ENCODE measurements at places on chromosomes 7 and 10.

GRCh38 chr10:122259075-122259466 is 12.0 kb upstream of the BTBD16 start:
- DNase-seq: no peak

DNA sequence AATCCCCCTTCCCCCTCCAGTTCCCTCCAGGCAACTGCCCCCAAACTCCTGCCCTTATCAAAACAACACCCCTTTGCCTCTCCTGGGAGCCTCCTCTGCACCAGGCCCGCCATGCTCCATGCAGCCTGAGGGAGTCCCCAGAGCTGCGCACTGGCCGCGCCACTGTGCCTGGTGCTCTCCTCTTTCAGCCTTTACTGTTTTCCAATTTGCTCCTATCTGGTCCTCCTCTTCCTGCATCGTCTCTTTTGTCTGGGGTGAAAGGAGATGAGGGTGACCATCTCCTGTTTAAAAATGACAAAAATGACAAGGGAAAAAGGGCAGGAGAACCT is 165.8 kb upstream of the ADCY1 start:
- DNase-seq: no peak

DNA sequence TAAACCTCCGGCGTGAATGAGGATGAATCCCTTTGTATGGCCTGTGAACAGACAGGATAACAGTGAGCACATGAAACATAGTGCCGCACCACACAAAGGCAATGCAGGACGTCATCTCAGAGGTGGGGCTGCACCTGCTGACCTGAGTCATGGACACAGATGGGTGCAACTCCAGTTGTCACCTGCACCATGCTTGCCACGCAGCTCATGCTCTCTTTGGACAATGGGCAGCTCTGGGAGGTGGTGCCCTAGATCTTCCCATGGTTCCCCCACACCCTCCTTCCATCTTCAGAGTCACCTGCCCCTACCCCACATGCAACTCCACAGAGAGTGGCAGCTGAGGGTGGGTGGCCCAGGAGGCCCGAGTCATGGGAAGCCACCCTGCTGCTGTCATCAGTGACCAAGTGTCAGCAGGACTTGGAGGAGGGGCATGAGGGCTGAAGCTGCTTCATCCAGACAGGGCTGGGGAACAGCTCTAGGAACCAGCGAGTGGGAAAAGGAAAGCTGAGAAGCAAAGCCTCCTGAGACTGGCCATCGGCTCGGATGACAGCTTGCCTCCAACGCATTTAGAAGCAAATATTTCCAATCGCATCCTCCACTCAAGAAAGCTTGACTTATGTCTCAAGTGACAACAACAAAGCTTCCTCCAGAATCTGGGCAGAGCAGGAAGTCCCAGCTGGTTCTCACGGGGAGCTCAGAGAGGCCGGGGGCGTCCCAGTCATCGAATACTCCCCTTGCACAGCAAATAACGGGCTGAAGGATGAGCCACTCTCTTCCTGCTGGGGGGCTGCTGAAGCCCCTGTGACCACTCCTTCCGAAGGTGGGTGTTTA is 27.1 kb downstream of the VIPR2 start:
- no peak for DNase-seq

- no peak for DNase-seq
Observed at GRCh38 chr10:84525120-84525806, 196.9 kb downstream of the CCSER2 start.

DNA sequence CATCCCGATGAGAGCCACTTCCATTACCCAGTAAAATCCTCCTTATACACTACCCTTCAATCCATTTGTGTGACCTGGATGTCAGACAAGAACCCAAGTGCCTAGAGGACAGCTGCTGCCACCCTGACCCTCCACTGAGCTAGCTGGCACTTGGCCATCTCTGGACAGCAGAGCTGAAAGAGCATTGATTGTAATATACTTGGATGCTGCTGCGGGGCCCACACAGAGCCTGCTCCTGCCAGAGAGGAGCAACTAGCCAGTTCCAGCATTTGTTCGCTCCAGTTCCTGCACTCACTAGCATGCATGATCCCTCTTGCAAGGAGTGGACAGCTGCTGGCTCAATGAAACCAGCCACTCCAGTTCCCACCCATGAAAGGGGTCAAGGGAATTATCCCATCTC is 8.4 kb upstream of the TMEM254 start:
- DNase-seq: no peak

DNA sequence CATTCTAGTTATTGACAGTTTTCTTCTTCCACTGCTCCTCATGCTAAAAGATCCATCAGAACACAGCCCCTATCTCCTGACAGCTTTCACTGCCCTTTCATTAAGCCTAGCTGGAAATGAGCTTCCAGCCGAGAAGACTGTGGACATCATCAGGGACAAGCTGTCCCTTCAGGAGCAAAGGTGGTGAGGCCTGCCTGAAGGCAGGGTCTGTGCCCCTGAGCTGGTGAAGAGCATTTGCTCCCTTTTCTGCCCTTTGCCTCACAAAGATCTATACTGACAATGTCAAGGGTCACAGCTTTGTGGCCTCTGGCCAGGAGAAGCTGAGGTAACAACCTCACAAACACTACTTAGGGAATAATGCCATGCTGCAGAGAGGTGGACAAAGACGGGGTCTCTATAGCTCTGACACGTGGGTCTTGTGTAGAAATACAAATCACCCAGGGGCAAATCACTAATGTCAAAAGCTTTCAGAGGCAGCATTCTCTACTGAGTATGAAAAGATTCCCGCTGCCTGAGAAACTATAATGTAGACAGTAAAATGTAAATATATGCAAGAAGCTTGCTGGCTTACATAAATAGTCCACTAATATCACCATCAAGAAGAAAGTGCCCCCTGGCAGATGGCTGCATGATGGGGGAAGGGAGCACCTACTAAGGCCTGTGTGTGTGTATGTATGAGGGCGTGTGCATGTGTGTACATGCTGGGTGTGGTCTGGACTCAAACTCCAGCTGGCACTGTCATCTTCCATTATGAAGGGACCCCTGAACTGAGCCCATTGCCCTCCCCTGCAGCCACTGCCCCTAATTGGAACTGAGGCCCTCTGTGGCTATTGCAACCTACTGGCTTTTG is 55.8 kb downstream of the HBP1 start:
- no peak for DNase-seq

DNA sequence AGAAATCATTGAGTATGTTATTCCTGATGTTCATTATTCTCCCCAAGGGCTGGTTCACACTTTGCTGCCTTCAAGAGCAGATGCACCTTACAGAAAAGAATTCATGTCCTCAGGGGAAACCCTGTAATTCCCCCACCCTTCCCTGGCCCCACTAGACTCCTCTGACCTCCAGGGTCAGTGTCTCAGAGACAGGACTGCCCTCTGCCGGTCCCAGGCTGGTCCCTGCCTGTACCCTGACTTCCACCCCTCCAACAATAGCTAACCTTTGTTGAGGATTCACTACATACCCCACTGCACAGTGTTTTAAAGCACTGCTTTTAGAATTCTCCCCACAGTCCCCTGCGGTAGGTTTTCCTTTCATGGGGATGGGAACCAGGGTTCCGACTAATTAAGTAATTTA is 4.4 kb upstream of the SEPHS1 start:
- DNase-seq: no peak

DNA sequence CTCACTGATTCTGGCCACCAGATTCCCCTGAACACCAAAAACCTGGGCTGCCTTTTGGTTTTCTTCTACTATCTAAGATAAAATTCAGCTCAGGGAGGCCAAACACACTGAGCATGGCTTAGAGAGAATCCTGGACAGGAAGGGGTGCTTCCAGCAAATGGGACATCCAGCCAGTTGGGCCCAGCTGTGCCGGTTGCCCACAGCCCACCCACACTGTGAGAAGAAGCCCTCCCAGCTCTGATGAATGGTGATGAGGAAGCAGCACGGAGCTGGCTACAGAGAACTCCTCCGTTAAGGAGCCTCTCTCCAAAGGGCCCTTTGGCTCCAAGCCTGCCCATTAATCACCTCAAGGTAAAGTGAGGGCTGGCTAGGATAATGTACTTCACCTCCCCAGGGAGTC is 15.9 kb downstream of the LRRC18 start:
- DNase-seq: no peak

- DNase-seq: no peak
Observed at GRCh38 chr7:70557338-70557737, 574.6 kb upstream of the GALNT17 start.

GRCh38 chr10:10598297-10598696 is 419.4 kb upstream of the CELF2 start:
- DNase-seq: no peak

GRCh38 chr10:115417585-115418265 is 324.6 kb downstream of the ATRNL1 start:
- DNase-seq: no peak

DNA sequence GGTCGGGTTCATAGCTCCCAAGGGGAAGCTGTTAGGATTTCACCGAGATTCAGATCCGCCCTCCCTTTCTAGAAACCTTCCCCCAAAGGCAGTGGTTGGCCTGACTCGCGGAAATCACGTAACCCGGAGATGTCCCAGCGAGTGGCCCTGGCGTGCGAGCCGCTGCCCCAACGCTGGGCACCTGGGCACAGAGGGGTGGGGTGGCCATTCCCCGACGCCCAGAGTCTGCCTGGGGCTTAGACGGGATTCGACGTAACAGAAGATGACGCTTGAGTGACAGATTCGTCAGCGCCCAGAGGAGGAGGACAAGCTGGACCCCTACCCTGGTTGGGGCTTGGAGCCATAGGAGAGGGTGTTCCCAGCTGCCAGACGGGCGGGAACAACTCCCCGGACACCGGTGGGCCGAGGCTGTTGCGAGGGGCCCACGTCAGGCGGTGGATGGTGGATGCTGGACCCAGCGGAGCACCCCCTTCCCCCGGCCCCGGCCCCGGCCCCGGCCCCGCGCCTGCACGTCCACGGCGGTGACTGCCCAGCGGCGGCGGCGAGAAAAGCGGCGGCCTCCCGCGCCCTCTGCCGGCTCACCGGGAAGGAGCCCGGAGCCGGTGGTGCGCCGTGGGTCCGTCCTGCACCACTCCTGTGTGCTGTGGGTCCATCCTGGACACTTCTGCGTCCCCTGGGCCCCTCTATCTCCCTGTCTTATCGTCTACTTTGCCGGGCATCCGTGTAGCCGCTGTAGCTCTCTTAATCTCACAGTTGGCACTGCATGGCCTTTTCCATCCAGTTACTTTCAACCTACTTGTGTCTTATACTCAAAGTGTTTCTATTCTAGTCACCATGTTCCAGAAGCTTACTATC is 35.4 kb upstream of the KNDC1 start:
- no peak for DNase-seq

- DNase-seq: no peak
Observed at GRCh38 chr10:24428410-24428782, 219.5 kb downstream of the KIAA1217 start.

GRCh38 chr7:3730276-3730675 is 429.2 kb downstream of the SDK1 start:
- DNase-seq: no peak

GRCh38 chr10:828191-828590 is 103.3 kb downstream of the LARP4B start:
- no peak for DNase-seq

GRCh38 chr7:125118444-125118843 is 188.8 kb upstream of the POT1 start:
- no peak for DNase-seq

- DNase-seq: no peak
Observed at GRCh38 chr7:117825132-117825531, 48.1 kb downstream of the CTTNBP2 start.

GRCh38 chr7:51827631-51828030 is 511.0 kb upstream of the COBL start:
- DNase-seq: no peak

DNA sequence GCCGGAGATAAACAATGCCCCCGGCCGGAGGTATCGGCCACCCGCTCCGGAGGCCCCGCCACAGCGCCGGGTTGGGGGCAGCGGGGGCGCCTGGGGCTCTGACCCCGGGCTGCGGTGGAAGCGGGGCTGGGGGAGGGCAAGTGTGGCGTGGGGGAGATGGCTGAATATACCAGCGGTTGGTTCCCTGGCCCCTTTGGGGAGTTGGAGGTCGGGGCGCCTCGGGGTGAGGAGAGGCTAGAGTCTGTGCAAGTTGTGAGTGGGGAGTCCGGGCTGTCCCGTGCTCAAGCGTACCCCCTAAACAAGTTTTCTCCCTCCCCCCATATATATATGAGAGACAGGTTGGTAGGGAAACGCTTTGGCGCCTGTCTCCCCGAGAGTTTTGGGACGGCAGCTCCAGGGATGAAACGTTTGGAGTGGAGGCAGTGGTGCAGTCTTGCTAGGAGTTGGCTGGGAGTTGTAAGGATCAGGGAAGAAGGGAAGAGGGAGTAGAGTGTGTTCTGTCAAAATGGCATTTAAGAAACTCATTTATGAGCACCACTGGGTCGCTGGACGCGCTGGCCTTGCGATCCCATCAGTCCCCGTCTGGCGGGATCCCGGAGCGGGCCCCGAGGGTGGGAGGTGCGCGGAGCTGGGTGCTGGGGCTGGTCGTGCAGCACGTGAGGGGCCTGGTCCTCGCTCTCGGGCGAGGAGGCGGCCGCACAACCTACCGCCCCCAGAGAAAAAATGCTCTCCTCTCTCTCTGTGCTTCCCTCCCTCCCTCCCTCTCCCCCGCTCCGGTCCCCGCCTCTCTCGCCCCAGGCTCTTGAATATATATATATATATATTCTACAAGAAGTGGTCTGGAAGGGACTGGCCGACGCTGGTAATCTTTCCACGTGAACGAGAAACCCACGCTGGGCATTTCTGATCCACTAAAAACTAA is 1.1 kb downstream of the TET1 start:
- no peak for DNase-seq

DNA sequence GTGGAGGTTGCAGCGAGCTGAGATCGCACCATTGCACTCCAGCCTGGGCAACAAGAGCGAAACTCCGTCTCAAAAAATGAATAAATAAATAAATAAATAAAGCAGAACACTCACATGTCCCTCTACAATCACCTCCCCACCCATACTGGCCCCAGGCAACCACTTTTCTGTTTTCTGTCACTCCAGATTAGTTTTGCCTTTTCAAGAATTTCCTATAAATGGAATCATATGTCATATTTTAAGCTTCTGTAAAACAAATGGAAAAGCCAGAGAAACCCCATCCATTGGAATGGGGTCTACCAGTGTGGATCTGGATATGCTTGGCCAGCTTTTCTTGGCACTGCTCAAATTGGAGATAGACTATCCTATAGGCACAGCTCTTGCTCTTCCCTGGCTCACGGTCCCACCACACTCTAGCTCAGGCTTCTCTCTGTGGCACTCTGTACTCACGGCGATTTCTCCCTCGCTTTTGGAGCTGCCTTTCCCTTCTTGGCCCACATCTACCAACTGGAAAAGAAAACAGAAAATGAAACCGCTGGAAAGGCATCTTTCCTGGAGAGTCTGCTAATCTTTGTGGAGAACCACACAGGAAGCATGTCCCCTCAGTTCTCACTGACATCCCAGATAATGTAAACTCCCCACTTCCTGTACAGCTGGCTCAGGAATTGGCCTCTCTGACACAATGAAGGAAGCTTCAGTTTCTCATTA is 210.1 kb downstream of the JCAD start:
- DNase-seq: no peak

DNA sequence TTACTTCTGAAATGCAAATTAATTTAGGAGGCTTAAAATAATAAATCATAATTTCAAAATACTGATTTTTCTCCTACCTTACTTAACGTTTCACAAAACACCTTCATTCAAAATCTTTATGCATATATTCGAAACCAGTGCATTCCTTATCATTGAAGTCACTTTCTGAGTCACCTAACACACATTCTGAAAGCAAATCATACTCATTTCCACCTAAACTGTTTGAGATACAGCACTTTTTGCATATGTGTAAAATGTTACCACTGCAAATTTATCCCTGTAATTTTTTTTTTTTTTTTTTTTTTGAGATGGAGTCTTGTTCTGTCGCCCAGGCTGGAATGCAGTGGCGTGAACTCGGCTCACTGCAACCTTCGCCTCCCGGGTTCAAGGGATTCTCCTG is 15.7 kb downstream of the PPP3CB start:
- no peak for DNase-seq

GRCh38 chr7:113010377-113010776 is 76.2 kb downstream of the GPR85 start:
- DNase-seq: no peak

Data from T-cell (primary cell).